ENCODE measurements at places on chromosomes 16 and 17.

DNA sequence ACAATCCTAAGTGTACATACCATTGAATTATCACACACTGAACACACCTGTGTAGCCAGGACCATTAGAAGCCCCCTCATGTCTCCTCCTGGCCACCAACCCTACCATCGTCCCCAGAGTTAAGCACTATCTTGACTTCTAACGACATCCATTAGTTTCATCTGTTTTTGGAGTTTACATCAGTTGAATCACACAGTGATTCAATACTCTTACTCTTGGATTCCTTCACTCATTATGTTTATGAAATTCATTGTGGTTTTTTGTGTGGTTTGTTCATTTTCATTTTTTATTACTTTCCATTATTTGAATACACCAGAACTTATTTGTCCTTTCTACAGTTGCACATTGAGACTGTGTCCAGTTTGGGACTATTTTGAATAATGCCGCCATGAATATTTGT, 13.6 kb downstream of the DRC7 start:
- no peak for DNase-seq

DNA sequence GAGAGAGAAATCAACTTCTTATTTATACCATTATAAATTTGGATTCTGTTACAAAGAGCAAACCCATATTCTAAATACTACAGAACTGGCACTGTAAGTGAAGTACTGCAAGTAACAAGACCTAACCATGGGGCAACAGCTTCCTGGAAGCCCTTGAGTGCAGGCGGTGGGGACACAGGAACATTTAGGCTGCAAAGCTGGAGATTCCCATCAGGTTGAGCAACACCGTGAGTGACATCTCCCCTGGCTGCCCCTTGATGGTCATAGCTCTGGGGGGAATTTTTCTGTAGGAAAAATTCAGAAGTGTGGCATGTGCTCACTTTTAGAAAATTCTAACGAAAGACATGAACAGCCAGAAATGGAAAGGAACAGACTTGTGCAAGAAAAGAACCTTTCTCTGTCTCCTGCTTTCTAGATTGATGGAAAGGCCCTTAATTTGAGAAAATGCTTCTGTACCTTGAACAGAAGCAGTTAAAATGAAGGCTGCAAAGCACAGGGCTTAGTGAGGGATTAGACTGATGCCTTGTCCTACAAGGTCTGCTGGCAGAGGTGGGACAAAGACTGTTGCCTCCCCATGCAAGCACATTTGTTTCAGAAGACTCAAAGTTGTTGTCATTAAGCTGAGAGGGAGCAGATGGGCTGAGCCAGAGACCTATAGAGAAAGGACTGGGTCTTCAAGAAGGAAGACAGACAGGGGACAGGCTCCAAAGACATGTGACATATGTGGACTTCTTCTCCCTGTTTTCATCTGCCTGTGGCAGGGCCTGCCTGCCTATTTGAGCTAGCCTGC, 380.8 kb downstream of the SLC39A11 start:
- DNase-seq, result no peak

GRCh38 chr16:86378831-86379504, 131.4 kb upstream of the FOXF1 start:
- DNase-seq, result no peak

GRCh38 chr17:42708588-42708987, 26.3 kb downstream of the CNTNAP1 start:
- no peak for DNase-seq

DNA sequence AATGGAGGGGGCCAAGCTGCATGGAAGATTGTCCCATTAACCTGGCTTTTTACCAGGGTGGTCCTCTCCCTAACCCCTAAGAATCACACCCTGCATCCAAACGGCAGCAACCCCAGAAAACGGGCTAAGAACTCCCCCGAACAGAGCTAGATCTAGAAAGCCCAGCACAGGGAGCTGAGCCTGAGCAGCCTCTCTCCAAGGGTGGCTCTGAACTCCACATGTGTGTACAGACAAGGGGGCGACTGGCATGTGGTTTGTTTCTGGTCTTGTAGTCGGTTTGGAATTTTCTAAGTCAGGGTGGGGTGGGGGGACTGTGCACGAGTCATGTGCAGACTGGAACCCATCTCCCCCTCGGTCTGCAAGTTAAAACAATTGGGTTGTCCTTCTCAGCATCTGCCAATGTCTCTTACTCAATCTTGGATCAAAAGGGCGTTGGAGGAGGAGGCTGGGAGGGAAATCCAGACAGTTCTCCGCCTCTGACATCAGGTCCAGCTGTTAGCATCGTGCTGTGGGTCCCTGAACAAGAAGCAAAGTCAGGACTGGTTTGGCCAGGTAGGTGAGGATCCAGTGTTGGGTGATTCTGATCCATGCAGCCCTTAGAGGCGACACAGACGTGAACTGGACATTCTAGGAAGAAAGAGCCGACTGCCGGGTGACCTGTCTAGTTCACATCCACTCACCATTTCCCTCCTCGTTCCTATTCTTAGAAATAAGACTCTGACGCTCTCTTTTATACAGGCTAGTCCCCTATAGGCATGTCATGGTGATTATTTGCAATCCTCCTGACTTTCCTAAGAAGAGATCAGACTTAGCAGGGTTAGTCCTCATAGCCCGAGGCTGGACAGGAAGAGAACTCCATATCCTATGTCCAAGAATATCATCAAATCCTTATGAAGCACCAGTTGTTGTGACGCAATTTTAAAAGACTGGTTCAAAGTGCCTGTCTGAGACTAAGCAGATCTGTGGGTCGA, 381.8 kb downstream of the SOX9 start:
- DNase-seq, result no peak

GRCh38 chr16:84303023-84303422, 8.3 kb downstream of the WFDC1 start:
- no peak for DNase-seq

GRCh38 chr17:5580367-5580766, 3.9 kb downstream of the NLRP1 start:
- no peak for DNase-seq

DNA sequence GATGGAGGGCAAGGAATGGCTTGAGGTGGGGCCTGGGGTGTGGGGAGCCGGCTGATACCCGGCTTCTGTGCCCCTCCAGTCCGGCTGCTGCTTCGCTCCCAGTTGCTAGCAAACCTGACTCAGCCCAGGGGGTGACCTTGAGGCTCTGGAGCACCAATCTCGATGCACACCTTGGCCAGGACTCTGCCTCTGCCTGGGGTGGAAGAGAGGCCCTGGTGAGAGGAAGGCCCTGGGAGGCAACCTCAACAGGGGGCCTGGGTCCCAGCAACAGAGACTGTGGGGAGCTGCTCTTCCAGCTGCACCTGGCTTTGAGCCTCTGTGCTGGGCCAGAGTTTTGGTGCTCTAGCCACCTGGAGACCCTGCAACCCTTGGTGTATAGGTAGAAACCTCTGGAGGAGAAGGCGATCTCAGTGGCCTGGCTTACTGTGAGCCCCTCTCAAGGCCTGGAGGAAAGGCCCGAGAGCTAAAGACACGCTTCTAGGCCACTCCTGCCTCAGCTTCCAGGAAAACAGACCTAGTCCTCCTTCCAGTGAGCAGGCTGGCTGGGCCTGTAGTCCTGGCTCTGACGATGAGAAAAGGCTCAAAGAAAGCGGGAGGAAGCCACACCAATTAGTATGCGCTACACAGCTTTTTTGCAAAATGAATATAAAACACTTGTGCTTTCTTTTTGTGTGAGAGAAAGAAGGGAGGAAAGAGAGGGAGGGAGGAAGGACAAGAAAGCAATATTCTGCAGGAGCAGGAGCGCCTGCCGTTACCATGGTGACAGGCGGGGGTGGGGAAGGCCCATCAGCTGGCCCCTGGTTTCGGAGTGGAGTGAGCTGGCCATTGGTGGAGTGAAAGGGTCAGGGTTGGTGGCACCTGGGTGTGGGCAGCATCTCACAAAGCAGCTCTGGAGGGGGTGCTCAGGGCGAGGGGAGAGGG, 51.0 kb downstream of the VAC14 start:
- no peak for DNase-seq

DNA sequence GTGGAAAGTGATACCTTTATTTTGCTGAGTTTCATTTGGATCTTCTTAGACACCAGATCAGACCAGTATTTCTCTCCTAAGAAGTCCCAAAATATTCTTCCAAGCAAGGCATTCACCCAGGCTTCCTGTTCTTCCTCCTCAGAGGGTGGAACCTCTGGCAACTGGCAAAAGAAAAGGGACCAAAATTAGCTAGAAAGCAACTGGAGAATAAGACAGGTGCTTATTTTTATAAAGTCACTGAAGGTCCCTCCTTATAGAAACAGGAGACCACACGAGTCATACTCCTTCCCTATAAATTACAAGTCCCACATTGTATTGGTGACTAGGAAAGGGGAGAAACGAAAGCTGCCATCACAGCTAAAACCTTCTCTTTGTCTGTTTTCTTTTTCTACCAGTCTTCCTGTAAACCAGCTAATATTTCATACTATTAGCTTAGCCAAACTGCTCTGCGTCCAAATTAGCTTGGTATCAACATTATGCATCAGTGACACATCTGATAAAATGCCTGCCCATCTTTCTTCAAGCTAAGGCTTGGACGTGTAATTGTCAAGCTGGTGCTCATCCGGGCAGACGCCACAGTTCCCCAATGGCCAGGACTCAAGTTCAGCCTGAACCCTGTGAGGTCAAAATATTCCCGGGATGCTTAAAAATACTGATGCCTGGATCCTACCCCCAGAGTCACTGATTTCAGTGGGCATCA, 47.5 kb upstream of the ERN1 start:
- DNase-seq, result no peak

- DNase-seq, result no peak
These were observed 372.5 kb downstream of the SNX29 start for GRCh38 chr16:12348733-12349704.

DNA sequence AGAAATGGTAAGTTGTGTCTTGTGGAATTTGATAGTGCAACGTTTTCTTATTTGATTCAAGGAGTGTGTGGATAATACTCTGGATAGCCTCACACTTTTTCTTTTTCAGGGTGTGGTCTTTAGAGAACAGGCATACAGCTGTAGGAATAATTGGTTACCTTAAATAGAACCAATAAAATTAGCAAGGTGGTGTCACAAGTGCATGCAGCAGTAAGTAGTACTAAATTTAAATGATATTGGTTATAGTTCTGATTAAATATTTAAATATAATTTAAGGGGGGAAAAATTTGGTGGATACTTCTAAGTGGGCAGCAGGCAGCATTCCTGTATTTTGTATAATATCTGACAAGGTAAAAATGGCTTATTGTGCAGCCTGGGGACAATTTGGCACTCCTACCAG, 3.7 kb downstream of the HAPSTR1 start:
- DNase-seq, result no peak

DNA sequence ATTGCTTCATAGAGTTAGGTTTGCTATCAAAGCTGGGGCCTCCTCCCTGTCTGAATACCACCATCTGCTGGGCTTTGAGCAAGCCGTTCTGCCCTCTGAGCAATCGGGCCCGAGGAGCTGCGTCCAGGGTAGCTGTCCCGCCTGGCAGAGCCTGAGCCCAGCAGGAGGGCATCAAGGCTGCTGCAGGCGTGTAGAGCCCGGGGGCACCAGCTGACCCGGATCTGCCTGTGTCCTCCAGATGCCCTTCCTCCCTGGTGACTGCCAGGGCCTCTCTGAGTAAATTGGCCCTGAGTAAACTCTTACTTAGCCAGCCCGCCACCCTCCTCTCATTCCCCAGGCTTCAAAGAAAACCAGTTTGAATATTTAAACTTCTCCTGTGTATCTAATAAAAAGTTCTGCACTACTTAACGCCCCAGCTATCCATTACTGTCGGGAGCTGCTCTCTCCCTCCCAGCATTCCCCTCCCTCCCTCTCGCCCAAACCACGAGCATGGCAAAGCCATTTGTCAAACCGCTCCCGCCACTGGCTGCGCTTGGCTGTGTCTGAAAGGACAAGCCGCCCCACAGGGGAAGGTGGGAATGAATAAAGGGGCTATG, 16.4 kb downstream of the CDK5RAP3 start:
- no peak for DNase-seq

DNA sequence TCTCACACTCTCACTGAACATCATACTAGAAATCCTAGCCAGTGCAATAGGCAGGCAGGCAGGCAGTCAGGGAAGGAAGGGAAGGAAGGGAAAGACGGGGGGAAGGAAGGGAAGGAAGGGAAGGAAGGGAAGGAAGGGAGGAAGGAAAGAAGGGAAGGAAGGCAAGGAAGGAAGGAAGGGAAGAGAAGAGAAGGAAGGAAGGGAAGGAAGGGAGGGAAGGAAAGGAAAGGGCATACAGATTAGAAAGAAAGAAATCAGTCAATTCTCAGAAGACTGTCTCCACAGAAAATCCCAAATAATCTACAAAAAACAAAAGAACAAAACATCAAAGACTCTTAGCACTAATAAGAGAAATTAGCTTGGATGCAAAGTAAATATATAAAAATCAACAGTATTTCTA, 93.9 kb downstream of the CPPED1 start:
- DNase-seq, result no peak

- no peak for DNase-seq
These were observed 8.9 kb upstream of the GALK1 start for GRCh38 chr17:75773808-75774470.

- DNase-seq, result no peak
These were observed 4.5 kb downstream of the CCL17 start for GRCh38 chr16:57409065-57409464.

DNA sequence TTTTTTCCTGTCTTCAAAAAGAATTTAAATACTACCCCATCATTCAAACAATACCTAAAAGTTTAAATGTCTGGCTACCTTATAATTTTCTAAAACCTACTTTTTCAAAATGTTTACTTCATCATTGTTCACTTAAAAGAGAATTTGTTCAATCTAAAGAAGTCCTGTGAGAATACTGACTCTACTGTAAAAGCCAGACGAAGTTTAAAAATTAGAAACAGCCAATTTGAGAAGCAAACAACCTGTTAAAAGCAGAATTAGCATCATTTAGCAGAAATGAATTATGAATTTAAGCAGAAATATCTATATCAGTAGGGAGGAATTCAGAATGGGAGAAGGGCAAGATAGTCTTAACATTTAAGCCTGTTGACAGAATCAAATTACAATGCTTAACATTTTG, 2.1 kb downstream of the SKA2 start:
- no peak for DNase-seq

GRCh38 chr17:82227629-82228277, 1.1 kb upstream of the SLC16A3 start:
- no peak for DNase-seq

Measured in HL-60 (cell line).